ENCODE measurements at places on chromosomes 2 and 18.

- DNase-seq = no peak
Observed at GRCh38 chr2:11865378-11865777, 118.9 kb downstream of the LPIN1 start.

- no peak for DNase-seq
Observed at GRCh38 chr2:152115952-152116351, 17.1 kb upstream of the CACNB4 start.

- DNase-seq = no peak
Observed at GRCh38 chr18:75407468-75408437, 19.8 kb downstream of the SMIM21 start.

DNA sequence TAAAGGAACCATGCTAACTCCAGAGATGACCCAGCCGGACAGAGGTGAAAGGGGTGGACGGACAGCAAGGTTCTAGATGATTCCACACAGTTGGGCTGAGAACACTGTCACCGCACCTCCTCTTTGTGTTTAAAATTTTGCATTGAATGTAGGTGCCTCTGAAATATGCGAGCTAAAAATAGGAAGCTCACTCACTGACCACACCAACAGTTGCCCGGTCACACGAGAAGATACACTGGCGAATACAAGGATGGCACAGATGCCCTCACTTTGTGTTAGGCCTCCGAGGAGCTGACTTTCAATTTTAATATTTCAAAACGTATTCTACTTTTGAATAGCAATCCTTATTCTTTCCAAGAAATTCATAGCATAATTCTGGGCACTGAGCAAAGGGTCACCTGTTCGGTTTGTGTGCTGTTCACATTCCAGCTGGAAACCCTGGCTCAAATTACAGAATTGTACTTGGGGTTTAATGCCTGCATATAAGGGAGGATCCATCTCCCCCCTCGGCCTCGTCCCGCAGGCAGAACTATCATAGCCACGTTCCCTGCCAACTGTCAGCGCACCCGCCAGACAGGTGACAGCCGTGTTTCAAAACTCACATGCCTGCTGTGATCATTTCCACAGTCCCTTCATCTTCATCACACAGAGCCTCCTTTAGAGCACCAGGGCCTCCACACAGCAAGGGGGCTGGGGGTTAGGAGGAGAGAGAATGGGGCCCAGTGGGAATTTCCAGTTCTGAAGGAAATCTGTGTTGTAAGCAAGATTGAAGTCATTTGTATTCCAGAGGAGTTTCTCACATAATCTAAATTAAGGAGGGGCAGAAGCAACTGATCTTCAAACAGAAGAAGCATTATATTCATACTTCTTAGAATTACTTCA, 48.2 kb downstream of the ADI1 start:
- no peak for DNase-seq

GRCh38 chr2:17589406-17590035, 49.0 kb downstream of the VSNL1 start:
- peak; percentile 28 for DNase-seq

Measured in foreskin melanocyte (primary cell).